ENCODE measurements at places on chromosomes 2 and 18.
A peak's percentile ranks its signal among the peaks of the same experiment; 100 is the strongest.

GRCh38 chr2:180240774-180241173 is 233.7 kb upstream of the CWC22 start:
- DNase-seq = no peak

- DNase-seq = no peak
These were observed 72.5 kb downstream of the SH3BP4 start for GRCh38 chr2:235024191-235024860.

DNA sequence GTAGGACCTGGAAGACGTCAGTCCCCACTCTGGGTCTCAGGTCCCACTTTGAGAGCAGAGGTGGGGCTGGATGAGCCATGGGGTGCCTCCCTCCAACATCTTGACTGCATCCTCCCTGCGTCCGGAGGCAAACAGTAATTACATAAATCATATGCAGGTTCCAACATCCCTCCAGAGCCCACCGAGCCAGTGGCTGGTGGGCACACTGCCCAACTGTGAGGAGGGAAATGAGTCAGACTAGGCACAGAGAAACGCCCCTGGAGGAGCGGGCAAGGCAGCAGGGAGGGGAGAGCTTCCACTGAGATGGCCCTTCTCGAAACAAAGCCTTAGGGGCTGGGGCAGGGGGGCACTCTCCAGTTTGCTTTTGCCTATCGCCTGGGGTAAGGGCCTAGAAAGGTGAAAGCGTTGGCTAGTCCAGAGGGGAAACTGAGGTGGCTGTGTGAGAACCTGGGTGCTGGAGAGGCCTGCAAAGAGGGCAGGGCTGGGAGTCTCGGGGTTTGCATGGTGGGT is 168.2 kb upstream of the MYCN start:
- no peak for DNase-seq

- no peak for DNase-seq
These were observed 136.2 kb downstream of the THADA start for GRCh38 chr2:43459446-43460173.

- no peak for DNase-seq
These were observed 74.4 kb upstream of the MAP4K4 start for GRCh38 chr2:101623031-101623521.

DNA sequence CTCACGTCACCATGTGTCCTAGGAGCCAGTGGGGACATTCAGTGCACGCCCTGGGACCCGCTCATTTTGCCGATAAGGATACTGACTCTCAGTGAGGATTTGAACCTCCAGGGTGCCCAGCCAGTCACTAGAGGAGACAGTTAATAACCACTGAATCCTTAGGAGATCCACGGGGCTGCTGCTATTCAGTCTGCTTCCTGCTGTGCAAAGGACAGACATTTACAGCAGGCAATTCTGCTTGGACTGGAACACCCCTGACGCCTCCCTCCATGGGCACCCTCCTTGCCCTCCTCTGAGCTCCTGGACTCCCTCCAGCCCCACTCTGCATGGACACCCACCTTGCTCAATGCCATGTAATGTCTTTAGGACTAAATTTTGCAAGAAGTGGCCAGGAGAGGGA is 265.5 kb downstream of the EIPR1 start:
- no peak for DNase-seq

- DNase-seq = no peak
These were observed 1204.5 kb upstream of the ZEB2 start for GRCh38 chr2:145724311-145724898.

GRCh38 chr2:25697559-25698341 is 24.4 kb upstream of the DTNB start:
- DNase-seq = no peak

DNA sequence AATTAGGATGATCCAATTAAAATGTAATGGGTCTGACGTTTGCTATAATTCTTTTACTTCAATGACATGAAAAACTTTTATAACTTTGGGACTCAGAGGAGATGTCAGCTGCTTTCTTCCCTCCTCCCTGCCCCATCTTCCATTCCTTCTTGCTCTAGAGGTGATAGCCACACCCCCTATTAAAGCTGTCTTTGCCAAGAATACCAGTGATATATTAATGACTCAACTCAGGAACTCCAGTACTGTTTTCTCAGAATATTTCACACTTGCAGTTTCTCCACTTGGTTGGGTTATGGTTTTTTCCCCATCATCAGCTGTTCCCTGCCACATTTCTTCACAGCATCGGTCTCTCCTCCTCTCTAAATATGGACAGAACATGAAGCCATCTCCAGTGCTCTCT is 184.0 kb downstream of the KCNE4 start:
- DNase-seq = no peak

GRCh38 chr2:106107509-106108131 is 86.5 kb downstream of the UXS1 start:
- peak; percentile 71 for DNase-seq
